ENCODE measurements at places on chromosomes 6 and 20.

DNA sequence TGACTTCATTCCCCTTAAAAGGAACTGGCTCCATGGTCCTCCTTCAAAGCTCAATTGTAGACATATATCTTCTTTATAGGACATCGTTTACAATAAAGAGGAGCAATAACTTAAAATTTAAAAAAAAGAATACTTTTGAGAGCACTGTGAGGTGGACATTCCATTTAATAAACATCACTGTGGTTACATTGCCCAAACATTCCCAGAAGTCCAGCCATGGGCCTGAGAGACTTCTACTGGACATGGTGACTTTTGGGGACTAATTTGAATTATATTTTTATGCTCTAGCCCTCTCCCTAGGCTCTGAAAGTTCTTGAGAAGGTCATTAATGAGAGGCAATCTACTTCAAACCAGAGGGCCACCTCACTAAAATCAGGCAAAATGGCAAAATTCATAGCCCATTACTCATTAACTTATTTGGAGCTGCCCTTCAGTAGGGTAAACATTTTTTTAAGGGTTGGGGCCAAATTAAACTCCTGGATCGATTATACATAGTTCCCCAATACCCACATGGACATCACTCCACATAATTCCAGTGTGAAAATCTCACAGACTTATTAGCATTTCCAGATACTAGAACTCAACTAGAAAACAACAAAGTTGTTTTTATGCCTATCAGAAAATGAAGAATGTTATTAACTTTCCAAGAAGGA, 17.1 kb downstream of the ISM1 start:
- DNase-seq: no peak

DNA sequence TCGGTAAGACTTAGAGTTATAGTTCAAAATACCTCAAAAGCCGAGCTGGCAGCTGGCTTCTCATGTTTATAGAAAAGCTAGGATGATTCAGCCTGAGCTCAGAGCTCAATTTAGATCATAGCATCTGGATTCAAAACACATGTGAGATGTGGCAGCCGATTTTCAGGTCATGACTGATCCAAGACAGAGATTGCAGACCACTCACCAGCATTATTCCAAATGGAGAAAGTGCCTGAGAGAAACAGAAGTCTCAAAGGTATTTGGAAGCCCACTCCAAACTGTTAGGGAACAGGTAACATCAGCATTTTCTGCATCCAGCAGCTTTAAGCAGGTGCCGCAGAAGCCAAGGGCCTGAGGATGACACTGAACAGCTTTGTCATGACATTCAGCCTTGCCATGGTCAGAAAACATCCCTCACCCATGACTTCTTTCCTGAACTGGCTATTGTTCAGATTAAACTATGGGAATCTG, 102.2 kb downstream of the BACH2 start:
- no peak for DNase-seq

GRCh38 chr20:4369798-4370124, 351.9 kb upstream of the PRND start:
- no peak for DNase-seq

DNA sequence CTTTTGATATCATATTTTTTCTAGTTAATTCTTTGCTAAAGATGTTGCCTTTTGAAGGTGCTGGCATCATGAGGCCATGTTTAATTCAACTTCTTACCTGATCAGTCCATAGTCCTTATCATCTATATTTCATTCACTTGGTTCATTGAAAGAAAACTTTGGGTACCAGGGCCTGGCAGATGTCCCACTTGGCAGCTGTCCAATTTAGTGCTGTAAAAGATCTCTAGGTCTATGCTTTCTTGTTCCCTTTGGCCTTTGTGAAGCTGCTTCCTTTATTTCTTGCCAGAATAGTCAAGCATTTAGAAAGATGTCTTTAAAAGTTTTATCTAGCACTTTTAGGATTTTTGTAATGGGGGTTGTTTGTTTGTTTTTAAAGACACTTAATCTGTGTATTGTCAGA, 61.7 kb upstream of the EYA4 start:
- DNase-seq: no peak

DNA sequence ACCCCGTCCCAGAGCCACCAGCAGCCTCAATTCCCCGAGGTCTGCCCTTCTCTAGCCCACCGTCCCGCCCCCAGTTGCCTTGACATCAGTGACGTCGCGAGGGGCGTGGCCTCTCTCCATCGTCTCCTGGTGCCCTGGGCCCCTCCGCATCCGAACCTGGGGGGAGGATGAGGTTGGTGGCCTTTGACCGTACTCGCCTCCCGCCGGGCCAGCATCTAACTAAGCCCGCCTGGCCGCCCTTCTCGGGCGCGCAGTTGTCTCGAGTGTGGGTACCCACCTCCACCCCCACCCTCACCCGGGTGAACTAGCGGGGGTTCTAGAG, 5.5 kb upstream of the ARMC12 start:
- DNase-seq: peak; percentile 88

DNA sequence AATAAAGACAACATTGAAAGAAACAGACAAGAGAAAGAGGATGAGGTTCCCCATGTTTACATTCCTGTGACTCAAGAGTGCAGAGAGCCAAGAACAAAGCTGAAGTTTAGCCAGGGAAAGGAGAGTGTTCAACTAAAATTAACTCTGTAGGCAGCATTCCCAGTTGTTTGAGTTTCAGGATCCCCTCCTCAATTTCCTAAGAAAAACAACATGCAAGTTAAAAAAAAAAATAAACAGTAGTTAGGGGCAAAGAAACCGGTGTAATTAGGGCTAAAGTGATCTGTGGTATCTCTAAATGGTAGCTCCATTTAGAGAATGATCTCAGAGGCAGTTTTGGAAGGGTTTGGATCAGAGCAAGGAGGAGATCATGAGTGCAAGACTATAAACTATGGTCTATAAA, 30.9 kb upstream of the RAB23 start:
- no peak for DNase-seq

GRCh38 chr6:142698751-142699150, 246.2 kb downstream of the HIVEP2 start:
- DNase-seq: no peak

DNA sequence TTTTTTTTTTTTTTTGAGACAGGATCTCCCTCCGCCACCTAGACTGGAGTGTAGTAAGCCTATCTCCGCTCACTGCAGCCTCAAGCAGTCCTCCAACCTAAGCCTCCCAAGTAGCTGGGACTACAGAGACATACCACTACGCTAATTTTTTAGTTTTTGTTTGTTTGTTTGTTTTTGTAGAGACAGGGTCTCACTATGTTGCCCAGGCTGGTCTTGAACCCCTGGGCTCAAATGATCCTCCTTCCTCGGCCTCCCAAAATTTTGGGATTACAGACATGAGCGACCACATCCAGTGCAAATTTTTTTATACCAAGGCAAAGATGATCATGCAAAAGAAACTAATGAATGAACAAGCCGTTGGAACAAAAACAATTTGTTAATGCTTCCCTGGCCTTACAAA, 5.3 kb downstream of the FUCA2 start:
- no peak for DNase-seq

- DNase-seq: no peak
Observed at GRCh38 chr6:149906405-149906804, 8.5 kb upstream of the RAET1E start.

DNA sequence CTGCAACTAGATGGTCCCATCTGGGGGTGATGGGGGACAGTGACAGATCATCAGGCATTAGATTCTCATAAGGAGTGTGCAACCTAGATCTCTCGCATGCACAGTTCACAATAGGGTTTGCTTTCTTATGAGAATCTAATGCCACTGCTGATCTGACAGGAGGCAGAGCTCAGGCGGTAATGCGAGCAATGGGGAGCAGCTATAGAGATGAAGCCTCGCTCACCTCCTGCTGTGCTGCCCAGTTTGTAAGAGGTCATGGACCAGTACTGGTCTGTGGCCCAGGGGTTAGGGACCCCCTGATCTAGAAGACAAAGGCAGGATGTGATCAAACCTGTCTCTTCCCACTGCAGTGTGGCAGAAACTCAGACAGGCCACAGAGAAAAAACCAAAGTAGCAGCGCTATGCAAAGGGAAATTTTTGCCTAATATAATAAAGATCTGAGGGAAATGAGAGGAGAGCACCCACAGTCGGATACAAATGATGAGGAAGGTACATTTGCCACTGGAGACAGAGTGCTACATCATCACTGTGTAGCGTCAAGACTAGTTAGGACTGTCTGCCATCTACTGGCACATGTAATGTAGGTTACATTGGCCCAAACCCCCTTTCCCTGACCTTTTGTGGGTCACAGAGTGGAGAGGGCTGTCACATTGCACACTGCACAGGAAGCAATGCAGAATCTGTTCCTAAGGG, 4.1 kb upstream of the LY86 start:
- DNase-seq: no peak

- DNase-seq: no peak
Observed at GRCh38 chr20:23242104-23242503, 108.5 kb upstream of the NXT1 start.

DNA sequence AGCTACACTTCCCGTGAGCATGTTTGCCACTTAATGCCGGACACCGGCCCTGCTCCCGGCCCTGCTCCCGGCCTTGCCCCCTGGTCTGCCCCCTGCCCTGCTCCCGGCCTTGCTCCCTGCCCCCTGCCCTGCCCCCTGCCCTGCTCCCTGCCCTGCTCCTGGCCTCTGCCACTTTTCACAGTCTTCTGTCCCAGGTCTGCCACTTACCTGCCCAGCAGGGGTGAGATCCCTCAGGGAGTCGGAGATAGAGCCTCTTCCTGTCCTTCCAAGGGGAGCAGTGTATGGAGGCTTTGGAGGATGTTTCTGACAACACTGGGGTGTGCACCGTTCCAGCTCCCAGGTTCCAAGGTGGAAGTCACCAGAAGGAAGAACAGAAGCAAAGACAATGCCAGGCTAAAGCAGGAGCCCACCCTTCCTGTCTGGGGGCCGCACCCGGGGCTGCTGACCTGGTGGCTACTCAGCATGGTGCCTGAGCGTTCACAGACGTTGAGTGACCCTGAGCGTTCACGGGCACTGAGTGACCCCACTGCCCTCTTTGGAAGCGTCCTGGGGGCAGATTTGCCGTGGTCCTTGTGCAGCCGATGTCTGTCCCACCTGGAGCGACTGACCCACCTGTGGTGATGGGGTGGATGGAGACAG, 199.8 kb downstream of the DLL1 start:
- no peak for DNase-seq

GRCh38 chr6:169921853-169922824, 170.7 kb downstream of the ERMARD start:
- DNase-seq: no peak

DNA sequence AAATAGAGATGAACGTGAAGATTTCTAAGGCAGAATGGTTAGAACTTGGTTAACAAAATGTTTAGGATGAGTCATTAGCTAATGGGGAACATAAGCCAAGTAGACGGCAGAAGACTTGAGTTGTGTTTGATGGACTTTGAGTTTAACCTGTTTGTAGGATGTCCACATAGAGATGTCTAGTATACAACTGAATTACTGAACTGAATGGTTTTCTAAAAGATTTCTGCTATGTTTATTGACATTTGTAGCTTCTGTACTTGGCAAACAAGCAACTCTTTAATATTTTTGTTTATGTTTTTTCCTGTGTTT, 54.5 kb upstream of the DYNLRB1 start:
- no peak for DNase-seq

DNA sequence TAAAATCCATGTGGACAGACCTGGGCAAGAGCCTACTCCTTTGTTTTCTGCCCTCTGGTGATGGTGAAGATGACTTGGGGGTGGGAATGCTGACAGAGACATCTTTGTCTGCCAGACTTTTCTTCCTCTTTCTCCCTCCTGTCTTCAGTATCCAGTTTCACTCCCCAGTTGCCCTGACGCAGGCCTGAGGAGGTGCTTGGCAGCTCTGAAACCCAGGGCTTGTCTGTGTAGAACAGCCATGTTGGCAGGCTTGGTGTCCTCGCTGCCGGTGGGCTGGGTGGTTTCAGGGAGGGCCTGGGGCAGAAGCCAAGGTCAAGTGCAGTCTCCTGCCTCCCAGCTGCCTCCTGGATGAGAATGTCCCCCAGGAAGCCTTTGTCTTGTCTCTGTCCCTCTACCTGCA, 22.5 kb downstream of the CCDC167 start:
- DNase-seq: no peak

DNA sequence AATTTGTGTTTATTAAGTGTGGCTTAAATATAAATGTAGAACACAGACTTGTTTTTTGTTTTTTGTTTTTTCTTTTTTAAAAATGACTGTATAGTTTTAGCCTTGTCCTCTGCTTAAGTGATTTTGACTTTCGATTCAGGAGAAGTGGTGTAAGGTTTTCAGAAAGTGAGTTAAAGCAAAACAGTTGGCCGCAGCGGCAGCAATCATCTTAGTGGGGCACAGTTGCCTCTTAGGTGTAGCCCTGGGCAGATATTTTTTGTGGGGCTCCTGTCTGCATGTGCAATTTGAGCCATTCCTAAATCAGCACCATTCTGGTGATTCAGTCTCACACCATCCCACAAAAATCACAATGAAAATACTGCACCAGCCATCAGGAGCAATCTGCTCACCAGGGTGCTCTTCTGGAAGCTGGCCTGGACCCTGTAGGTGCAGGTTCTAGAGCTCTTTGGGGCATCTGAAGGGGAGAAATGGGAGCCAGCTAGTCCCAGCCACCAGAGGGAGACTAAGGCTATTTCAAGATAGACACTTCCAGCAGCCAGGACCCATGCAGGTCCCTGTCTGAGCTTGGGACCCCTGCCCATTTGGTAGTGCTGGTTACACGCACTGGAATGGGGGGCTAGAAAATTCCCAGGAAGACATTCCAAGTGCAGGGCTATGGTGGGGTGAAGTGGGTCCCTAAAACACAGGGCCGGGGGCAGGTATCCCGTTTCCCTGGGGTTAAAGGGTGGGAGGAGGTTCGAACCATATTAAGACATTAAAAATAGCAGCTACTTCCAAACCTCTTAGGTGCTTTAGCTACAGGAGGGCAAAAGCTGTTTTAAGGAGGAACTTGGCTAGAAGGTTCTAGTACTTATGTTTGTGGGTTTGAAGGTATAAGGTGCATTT, 156.6 kb downstream of the NFATC2 start:
- no peak for DNase-seq

DNA sequence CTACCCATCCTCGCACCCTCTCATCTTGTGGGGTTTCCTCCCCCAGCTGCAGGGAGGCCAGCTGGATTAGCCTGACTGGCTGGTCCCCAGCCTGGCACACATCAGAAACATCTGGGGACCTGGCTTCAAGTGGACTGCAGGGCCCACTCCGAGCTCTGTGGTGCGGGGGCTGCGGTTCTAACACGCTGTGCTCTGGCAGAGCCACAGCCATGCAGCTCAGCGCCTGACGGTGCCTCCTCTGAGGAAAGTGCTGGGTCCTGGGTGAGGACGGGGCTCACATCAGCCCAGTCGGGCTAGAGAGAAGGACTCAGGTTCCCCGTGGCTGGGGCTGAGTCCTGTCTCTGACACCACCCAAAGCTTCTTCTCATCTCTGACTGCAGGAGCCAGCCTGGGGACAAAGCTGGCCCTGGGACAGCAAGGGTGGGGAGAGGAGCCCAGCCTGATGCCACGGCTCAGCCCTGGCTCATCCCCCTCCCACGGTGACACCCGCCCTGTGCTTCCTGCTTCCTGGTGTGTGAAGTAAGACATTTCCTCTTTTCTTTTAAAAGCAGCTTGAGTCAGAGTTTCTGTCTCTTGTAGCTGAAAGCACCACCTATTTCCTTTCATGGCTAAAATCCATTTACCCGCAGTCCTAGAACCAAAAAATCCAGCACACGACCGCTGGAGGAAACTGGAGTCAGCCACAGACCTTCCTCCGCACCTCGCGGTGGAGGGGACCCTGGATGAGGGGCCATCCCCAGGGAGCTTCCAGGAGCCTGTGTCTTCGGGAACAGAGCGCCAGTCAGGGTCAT, 127.4 kb upstream of the AFDN start:
- DNase-seq: peak; percentile 28

GRCh38 chr6:14211562-14211942, 94.0 kb downstream of the CD83 start:
- DNase-seq: no peak

- no peak for DNase-seq
Observed at GRCh38 chr6:1987640-1988039, 257.8 kb downstream of the GMDS start.

- DNase-seq: no peak
Observed at GRCh38 chr20:10312111-10312510, 93.5 kb downstream of the SNAP25 start.
